DMS 273 treated with DMSO at 0.1 percent for 48 hours (cell line): ENCODE measurements at places on chromosomes 7 and 10.
A peak's percentile ranks its signal among the peaks of the same experiment; 100 is the strongest.

GRCh38 chr7:22561321-22561811 lies 61.4 kb upstream of the STEAP1B start:
- DNase-seq, result no peak

DNA sequence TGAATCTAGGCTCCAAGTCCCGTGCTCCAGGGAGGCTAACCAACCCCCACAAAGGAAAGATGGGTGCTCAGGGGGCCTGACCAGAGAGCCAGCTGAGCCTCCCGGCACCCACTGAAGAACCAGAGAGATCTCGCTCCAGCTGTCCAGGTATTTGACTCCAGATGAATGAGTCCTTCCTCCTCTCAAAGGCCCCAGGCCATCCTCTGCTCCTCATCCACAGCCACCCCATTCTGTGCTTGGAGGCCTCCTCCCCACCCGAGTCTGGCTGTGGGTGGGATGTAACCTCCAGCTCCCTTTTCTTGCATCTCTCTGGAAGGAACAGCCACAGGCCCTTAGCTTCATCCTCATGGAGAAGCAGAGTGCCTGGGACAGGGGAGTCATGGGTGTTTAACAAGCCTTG lies 44.6 kb downstream of the VSTM4 start:
- no peak for DNase-seq

- DNase-seq, result no peak
These were observed 152.1 kb upstream of the TARP start for GRCh38 chr7:38425509-38425908.

GRCh38 chr10:12720217-12720981 lies 281.1 kb downstream of the CCDC3 start:
- DNase-seq, result no peak

- DNase-seq, result peak; percentile 30
These were observed 622.5 kb upstream of the GHITM start for GRCh38 chr10:83516788-83517187.

- no peak for DNase-seq
These were observed 92.4 kb downstream of the CTTNBP2 start for GRCh38 chr7:117780832-117781231.

DNA sequence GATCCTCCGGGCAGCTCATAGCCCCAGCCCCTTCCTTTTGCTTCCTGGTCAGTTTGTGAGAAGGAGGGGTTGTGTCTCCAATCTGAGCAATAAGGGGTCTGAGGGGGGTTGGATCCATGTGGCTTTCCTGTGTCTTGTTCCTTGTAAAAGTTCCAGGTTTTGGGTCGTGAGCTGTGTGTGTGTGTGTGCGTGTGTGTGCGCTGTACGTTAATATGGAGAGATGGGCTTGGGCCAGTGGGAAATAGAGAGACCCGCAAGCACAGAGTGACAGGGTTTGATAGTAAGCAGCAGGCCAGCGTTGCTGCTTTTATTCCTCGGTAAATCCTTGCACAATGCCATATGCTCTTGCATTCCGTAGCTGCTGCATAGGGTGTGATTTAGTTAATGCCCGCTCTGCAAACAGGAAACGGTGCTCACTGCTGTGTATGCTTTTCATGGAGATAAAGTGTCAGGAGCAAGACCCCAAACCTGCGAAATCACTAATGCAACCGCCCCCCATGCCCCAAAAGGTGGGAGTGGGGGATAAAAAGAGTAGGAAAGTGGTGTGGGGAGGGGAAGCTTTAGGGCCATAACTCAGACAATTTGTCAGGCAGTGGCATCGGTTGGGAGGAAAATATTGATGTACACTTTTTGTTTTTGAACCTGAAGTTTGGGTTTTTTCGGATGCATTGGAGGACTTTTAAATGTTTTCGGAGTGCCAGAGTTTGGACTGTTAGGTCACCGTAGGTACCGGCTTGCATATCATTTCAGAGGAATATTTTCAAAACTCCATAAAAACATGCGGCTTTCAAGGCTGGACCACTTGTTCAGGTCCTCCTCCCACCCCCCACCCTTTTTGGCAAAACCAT lies 108.7 kb downstream of the TCF7L2 start:
- peak; percentile 53 for DNase-seq

DNA sequence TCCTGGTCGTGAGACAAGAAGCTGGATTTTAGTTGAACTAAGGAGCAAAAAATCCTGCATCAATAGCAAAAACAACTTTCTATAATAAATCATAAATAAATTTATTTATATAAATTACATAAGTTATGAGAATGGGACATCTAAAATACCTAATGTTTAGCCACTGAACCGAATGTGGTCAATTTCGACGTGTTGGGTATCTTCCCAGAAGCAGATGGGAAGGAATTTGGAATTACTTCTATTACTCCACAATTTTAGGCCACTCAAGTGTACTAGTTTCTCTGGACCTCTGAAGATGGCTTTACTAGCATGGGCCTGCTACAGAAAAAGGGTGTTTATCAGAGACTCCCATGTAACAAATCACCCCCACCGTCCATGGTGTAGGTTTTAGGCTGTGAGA lies 172.0 kb downstream of the PRPF18 start:
- DNase-seq, result no peak
